PC-3 (cell line): ENCODE measurements at places on chromosomes 16 and 17.

- no peak for DNase-seq
Observed at GRCh38 chr17:73090396-73091202, 1.9 kb downstream of the SLC39A11 start.

GRCh38 chr16:17294856-17295255 is 175.9 kb downstream of the XYLT1 start:
- DNase-seq, result no peak

- peak; percentile 44 for DNase-seq
Observed at GRCh38 chr16:4407543-4408322, 8.7 kb downstream of the CORO7 start.

DNA sequence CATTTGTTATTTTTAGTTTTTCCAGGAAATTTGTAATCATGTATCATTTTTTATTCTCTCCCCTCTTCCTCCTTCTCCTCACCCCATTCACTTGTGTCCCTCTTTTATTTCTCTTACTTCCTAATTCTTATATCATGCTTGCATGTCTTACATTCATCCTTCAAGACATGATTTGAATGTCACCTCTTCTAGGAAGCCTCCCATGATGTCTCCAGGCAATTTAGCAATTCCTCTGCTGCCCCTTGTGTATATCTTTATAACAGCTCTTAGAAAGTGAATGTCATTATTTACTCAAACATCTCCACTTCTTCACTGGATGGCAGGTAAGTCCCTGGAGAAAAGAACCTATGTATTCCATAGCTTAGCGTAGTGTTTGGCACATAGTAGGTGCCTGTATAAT is 7.8 kb downstream of the HNF1B start:
- peak; percentile 34 for DNase-seq

- DNase-seq, result no peak
Observed at GRCh38 chr17:79864147-79864546, 24.9 kb upstream of the CBX4 start.

- DNase-seq, result no peak
Observed at GRCh38 chr17:65931246-65932149, 260.4 kb downstream of the CEP112 start.

- DNase-seq, result peak; percentile 64
Observed at GRCh38 chr17:81418710-81419318, 23.6 kb downstream of the BAHCC1 start.

DNA sequence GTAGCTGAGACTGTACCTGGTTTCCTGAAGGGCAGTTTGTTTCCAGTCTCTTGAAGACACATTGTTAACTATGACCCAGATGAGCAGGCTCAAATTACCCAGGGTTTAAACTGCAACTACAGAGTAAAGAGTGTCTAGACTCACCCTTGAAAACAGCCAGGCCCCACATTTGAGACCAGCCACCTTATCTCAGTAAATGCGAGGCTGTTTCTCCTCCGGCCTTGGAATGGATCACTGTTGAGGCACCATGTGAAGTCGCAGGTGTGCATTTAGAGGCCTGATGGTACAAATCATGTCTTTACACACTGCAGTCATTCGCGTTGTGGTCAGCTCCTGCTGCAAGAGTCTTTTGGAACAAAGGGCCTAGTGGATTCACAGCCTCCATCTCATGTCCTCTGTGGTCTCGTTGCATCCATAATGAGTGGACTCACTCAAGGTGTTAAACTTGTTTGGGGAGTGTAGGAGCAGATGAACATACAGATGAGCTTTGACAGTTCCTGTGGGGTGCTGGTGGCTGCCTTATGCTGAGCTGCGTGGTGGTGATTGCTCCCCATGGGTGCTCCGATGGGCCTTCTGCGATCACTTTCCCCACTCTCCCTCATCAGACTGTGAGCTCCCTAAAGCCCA is 18.5 kb upstream of the N4BP1 start:
- no peak for DNase-seq
